Left hindlimb (tissue), 1 donor: ENCODE measurements at places on chromosomes 7 and 10.
A peak's percentile ranks its signal among the peaks of the same experiment; 100 is the strongest.

GRCh38 chr10:68261132-68261856, 29.4 kb upstream of the ATOH7 start:
- no peak for DNase-seq

DNA sequence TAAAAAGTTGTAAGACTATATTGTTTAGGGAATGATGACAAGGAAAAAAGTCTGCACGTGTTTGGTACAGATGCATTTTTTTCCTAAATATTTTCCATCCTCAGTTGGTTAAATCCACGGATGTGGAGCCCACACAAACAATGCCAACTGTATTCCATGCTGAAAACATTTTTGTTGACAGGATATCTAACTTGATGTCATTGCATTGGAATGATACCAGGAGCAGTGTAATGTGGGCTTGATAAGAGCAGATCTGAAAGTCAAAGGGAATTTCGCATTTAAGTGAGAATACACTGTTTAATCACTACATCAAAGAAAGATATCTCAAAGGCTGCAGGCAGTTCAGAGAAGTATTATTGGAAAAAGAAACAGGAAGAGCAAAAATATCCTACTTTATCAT, 49.5 kb upstream of the TMEM140 start:
- DNase-seq: no peak

DNA sequence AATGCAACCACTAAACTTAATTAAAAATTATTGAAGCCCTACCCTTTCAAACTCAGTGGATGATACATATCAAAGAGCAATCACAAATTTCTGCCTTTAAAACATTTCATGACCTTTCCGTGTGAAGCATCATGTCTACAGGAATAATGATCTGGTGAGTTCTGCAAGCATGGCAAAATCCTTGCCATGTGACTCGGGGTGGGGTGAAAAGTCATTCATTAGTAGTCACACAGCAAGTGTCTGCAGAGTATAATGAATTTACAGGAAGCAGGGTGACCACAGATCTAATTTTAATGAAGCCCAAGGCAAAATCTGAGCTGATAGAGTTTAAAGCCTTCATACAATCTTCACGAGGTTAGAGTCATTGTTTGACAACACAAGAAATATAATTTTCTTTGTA, 351.9 kb downstream of the THSD7A start:
- DNase-seq: no peak

DNA sequence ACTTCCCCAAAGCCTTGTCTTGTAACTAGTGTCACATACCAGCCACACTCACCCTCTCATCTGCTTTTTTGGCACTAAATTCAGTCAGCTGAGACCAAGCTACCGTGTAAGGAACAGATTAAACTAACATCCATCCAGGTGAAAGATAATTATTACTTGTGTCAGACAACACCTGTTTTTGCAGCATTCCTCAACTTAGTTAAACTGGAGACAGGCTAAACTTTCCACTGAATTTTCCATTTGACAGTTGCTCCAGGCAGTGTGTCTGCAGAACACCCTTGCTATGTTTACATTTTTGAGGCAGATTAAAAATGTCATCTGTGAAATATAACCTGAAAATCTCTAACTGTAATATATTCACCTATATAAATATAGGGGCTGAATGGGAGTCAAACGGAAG, 73.6 kb downstream of the CYP26A1 start:
- no peak for DNase-seq

GRCh38 chr10:29849126-29849833, 210.1 kb downstream of the JCAD start:
- DNase-seq: peak; percentile 80

DNA sequence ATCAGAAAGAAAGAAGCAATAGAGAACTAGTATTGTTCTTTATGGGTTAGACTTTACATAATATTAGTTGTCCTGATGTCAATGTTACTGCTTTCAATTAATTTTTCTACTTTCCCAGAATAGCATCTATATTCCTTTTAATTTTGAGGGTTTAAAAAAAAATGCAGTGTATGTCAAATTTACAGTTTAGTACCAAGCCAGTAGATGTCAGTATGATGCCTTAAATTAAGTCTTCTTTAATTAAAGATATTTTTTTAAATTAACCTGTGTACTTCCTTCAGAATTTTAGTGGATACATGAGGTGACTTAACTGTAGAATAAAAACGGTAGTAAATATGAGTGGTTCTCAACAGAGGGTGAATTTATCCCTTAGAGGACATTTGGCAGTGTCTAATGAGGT, 35.2 kb upstream of the STOX1 start:
- no peak for DNase-seq

- no peak for DNase-seq
Measured at GRCh38 chr7:157544980-157545680, 208.3 kb downstream of the DNAJB6 start.

DNA sequence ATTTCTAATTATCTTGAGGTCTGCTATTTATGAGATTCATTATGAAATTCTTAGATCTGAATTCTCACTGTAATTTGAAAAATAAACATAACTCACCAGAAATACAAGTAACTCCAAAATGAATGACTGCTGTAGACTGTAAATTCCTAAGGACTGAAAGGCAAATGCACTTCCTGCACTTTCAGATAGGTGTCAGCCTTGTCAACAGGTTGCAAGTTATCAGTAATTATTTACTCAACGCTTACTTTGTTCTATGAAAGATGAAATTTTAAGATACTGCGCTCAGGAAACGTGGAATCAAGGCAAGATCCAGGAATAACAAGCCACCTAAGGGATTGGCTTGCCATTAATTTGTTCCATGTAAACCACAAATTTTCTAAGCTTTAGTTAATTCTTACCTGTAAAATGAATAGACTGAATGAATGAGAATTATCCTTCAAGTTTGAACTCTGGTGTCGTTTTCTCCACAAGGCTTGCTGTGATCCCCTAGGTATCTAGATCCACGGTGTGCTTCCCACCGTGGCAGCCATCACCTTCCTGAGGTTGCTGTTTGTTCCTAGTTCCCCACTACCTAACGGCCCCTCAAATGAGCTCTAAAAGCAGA, 12.6 kb downstream of the DHX32 start:
- no peak for DNase-seq

GRCh38 chr7:30268586-30268985, 15.8 kb upstream of the ZNRF2 start:
- DNase-seq: peak; percentile 52

DNA sequence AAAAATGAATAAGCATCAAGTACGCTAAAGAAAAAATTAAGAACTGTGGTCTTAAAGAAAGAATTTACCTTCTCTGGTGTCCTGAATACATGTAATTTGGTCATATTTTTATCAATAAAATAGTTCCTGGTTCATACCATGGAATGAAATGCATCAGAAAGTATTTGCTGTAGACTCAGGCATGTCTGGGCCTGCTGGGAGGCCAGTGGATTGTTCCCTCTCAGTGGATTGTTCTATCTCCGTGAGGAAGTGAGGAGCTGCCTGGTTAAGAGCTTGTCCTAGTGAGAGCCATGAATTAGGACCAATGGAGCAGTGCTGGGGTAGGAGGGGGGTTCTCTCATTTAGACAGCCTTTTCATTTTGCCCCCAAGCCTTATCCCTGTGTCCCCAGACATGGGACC, 211.7 kb upstream of the HABP2 start:
- no peak for DNase-seq

- peak; percentile 78 for DNase-seq
Measured at GRCh38 chr10:126663328-126663727, 7.2 kb downstream of the C10orf90 start.

GRCh38 chr10:117348236-117348635, 27.0 kb downstream of the PDZD8 start:
- no peak for DNase-seq

GRCh38 chr10:132257271-132257670, 50.5 kb downstream of the STK32C start:
- no peak for DNase-seq

GRCh38 chr7:55193245-55193644, 171.9 kb upstream of the LANCL2 start:
- peak; percentile 27 for DNase-seq

DNA sequence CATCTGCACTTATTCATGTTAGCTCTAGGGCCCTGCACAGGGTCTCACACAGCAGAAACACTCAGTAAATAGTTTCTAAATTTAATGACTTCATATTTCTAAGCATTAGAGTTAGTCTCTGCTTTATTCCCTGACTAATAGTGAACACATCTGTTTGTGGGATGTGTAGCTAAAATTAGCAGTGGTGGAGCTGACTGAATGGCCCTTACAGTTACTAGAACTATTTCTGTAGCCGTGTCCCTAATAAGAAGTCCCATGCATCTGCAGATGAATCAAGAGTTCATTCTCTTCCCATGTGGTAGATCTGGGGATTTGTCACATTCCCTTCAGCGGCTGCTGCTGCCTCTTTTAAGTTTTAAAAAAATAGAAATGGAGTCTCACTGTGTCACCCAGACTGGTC, 11.7 kb downstream of the MAP3K8 start:
- DNase-seq: no peak

DNA sequence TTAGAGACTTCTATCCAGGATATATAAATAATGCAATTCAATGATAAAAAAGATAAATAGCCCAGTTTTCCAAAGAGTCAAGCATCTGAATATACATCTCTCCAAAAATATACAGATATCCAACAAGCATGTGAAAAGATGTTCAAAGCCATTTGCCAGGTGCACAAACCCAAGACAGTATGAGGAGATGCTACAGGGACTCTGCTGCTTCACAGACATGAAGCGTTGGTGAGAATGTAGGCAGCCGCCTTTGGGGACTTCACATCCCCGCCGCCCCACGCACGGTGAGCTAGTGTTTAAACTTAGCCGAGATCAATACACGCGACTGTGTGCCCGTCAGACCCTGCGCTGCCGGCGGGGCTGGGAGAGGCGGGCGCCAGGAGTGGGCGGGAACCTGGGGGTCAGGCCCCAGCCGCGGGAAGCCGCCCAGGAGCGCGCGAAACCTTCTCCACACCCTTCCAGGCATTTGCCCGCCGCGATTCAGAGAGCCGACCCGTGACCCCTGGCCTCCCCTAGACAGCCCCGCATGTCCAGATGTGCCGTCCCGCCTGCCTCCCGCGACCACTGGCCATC, 927 bp upstream of the ALOX5 start:
- DNase-seq: no peak

DNA sequence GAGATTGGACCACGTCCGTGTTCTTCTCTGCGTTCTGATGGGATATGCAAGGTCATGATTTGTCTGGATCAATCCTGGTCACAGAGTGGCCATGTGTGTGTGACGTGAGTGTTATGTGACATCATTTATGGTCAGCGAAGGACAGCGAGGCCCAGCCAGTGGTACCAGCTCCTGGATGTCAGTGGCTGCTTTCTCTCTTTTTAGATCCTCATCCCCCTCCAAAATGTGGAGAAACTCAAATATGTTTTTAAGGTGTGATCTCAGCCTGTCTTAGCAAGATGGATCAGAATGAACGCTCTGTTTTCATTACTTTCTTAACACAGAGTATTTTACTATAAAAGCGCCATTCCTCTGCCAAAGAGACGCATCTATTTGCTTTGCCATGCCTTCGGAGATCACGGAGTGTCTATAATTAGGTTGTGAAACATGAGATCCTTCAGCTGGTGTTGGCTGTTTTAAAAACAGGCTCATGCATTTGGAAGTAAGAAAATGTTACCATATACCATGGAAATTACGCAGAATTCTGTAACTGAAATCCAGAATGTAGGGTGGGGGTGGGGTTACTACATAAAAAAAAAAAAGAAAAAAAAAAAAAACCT, 245.5 kb upstream of the TCERG1L start:
- DNase-seq: no peak

- no peak for DNase-seq
Measured at GRCh38 chr10:70441161-70441894, at the start of gene NODAL. TSS of gene NODAL (minus strand) at chr10:70441681. CDS start at chr10:70441667, 14 bp downstream.

DNA sequence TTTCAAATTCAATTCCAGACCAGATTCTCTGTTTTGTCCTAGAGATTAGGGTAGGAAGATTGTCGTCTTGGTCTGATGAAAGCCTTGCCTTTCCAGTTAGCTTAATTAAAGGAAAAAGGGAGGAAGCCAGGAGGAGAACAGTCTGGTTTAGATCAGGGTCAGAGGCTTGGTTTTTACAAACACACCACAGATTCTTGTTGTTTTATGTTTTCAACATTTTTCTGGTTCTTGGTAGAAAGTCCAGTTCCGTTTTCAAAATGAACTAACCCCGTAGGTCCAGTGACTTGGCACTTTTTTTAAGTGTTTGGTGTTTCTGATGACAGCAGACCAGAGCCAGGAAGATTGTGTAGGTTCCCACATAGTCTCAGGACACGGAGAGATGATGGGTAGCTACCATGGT, 167.1 kb upstream of the INHBA start:
- no peak for DNase-seq

- no peak for DNase-seq
Measured at GRCh38 chr10:11448190-11448544, 163.3 kb downstream of the USP6NL start.

- DNase-seq: no peak
Measured at GRCh38 chr10:119306514-119306951, 99.2 kb downstream of the GRK5 start.

GRCh38 chr7:12726908-12727307, 39.5 kb downstream of the ARL4A start:
- no peak for DNase-seq

DNA sequence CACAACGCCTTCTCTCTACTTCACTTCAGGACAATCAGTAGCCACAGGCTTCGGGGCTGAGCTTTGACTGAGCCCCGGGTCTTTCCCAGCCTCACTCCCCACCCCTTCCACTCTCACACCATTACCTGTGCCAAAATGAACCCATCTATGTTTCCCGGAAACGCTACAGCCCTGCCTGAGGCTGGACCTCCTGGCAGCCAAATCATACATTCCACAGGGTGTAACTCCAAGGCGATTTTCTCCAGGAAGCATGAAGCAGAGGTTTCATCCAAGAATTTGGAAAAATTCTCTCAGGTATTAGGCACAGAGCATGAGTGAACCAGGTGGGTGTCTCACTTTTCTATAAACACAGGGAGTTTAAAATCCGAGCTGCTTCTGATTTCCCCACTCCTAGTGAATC, 286.3 kb downstream of the TNS3 start:
- DNase-seq: no peak

DNA sequence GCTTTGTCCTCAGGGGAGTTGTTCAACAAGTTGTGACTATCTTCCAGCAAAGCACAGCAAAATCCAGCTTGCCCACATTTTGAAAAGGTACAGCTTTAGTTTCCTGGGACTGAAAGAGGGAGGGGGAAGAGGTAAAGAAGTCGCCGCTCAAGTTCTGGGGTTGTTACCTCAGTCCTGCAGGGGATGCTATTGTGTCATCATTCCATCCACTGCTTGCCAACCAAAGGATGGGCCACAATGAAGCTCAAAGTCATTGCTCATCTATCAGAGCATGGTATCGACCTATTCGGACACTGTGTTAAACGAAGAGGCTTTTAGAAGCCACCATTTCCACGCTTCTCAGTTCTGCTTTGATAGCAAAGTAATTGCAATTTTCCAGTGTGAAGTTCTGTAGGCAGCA, 34.3 kb downstream of the NPY start:
- DNase-seq: no peak

- DNase-seq: no peak
Measured at GRCh38 chr7:140049339-140050024, 13.3 kb downstream of the PARP12 start.

- DNase-seq: no peak
Measured at GRCh38 chr10:13993673-13994089, 337.0 kb downstream of the FRMD4A start.

DNA sequence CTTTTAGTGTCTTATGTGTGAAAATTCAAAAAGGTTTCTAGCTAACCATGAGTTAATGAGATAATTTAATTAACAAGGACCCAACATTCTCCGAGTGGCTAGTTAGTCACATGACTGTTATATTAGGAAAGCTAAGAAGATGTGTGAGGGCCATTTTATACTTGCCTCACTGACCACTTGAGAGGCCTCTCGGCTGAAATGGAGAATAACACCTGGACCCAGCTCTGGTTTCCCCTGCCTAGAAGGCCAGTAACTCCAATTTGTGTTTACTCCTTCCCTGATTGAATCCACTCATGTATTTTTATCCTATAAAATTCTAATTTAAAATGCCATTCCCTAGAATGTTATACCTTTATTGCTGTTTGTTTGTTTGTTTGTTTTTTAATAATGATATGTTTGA, 1091.2 kb downstream of the KCNMA1 start:
- DNase-seq: no peak
